ENCODE measurements at places on chromosomes 3 and 15.

- DNase-seq: no peak
Measured at GRCh38 chr3:35183927-35184675, 455.2 kb upstream of the ARPP21 start.

GRCh38 chr3:13166243-13167063, 93.2 kb upstream of the IQSEC1 start:
- no peak for DNase-seq

- no peak for DNase-seq
Measured at GRCh38 chr3:148551767-148552260, 145.9 kb upstream of the AGTR1 start.

- DNase-seq: no peak
Measured at GRCh38 chr3:125128861-125129501, 73.2 kb upstream of the HEG1 start.

- DNase-seq: no peak
Measured at GRCh38 chr3:27943106-27943505, 221.0 kb upstream of the EOMES start.

GRCh38 chr3:107579371-107579770, 56.6 kb downstream of the BBX start:
- no peak for DNase-seq

DNA sequence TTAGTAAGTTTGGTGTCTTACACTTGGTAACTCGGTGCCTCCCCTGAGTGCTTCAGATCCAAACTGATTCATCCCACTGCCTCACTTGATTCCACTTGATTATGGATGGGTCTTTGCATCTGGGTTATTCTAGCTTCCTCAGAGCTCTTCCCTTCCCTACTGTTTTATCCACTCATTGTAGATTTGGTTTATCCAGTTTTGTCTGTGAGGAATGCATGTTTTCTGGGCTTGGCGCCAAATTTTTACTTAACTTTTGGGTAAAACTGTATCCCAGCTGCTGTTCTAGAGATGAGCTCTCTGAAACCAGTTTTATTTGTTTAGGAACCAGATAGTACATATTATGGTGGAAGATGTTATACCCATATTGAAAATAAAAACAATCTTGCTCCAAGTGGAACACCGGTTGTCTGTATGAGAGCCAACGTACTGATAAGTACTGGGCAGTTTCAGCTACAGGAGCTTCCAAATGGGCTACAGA, 20.9 kb downstream of the RAD54L2 start:
- DNase-seq: no peak

DNA sequence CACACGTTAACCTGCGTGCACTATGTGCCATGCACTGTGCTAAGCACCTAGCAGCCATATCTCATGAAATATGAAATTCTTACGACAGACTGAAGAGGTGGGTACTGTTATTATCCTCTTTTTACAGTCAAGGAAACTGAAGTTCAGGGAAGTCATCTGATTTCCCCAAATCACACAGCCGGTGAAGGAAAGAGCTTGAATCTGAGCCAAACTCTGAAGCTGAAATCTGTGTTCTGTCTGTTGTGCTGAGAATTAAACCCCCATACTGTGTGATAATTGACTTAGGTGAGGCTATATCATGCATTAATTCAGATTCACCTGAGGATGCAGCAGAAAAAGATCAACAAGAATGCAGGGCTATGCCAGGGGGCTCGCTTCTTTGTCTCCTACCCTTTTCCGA, 475 bp downstream of the FAM107A start:
- DNase-seq: no peak

DNA sequence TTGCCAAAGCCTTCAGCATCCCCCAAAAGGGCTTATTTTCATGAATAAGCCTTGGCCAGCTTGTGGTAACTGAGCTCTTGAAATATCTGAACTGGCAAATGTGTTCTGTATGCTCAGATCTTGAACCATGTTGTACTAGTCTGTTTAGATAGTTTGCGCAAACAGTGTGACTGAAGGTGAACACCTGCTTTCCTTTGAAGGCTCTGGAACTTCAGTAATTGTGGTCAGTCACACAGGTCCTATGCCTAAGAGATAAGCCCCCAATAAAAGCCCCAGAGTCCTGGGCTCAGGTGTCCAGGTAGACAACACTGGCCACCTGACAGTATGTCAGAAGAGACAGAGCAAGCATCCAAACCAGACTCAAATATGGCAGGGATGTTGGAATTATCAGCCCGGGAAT, 5.4 kb downstream of the TUBGCP5 start:
- no peak for DNase-seq

DNA sequence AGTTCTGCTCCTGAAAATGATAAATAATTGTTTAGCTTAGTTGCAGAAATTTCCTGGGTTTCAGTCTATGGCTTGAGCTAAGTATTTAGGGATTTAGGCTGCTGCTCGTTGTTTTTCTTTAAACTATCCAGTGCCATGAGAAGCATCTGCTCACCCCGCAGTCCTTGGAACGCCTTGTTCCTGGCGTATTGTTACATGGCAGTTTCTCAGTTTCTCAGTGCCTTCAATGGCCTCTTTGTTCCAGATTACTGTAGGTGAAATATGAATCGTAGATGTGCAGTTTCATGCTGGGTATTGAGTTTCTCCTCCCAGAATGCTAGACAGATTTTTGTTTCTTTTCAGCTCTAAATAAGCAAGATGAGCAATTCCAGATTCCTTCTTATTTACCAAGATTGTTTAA, 269.5 kb upstream of the GBE1 start:
- DNase-seq: no peak

DNA sequence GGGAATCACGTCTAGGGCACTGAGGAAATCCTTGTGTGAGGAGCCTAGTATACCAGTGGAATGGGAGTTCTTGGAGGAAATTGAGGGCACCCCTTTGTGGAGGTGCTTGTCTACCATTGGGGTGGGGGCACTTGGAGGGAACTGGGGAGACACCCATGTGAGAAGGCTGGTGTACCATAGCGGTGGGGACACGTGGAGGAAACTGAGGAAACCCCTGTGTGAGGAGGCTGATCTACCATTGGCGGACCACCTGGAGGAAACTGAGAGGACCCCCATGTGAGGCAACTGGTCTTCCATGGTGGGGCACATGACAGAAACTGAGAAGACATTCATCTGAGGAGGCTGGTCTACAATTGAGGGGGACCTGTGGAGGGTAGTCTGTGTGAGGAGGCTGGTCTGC, 164.5 kb downstream of the FBLN2 start:
- no peak for DNase-seq

DNA sequence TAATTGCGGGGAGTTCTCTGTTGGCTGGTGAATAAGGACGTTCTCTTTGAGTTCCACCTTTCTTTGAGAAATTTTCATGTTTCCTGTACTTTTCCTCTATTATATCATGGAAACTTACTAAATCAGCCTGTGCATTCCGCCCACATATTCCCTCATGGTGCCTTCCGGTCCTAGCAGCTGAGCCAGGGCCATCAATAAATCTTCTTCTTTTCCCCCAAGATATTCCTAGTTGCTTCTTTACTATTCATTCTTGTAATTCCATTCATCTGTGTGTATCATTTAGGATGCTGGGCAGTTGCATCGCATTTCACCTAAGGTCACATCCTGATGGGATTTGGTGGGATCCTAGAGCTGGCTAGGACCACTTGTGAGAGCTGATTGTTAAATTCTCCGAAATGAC, 139.2 kb downstream of the RBMS3 start:
- DNase-seq: no peak

GRCh38 chr3:171165499-171165921, 139.0 kb upstream of the SLC2A2 start:
- no peak for DNase-seq

- DNase-seq: no peak
Measured at GRCh38 chr3:140199743-140200142, 264.8 kb downstream of the CLSTN2 start.

DNA sequence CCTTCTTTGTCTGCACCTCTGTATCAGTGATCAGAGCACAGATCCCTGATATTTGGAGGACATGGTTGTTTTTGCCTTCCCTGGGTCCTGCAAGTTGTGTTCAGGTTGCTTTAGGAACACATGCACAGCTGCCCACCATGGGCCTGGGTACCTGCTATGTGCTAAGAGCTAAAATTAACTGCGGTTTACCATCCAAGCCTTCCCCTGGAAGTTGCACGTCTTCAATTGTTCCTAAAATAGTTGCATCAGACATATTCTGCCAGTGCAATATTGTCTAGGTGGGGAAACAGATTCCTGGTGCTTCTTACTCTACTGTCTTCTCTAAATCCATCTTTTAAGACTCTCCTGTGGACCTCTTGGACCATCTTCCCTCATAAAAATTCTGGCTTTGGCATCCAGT, 80.9 kb downstream of the PDE8A start:
- no peak for DNase-seq

DNA sequence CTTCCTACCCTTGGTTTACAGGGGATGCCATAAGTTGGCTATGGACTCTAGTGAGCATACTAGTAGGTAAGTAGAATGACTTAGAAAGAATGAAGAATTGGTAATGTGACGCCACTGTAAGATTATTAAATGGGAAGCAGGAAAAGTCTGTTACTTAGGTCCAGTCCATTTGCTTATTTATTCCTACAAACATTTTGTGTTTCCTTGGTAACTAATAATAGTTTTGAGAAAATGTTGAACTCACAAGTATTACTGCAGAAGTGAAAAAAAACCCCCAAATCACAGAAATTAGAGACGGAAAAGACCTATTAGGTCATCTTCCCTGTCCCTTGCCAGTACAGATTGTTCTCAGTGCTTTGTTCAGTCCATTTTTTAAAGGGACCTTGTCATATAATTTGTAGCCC, 63.5 kb downstream of the CMSS1 start:
- DNase-seq: no peak
